ENCODE measurements at places on chromosomes 12 and 14.

DNA sequence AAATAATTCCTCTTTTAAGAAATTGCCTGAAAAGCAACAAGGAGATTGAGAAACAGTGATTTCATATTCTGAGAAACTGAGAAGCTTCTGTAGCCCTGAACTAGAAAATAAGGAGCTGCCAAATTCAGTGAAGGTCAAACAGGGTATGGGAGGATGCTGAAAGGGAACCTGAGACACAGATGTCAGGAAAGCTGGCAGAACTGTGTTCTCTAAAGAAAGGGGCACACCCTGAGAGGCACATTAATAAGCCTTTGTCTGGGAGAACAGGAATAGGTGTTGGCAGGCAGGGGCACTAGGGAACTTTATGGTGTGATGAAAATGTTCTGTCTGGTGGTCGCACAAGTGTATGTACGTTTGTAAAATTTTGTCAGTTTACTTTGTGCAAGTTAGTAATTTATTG lies 29.6 kb downstream of the VRK1 start:
- no peak for DNase-seq

GRCh38 chr14:68511129-68512047 lies 281.5 kb downstream of the ZFP36L1 start:
- no peak for DNase-seq

GRCh38 chr12:25797949-25798348 lies 160.5 kb upstream of the RASSF8 start:
- no peak for DNase-seq

DNA sequence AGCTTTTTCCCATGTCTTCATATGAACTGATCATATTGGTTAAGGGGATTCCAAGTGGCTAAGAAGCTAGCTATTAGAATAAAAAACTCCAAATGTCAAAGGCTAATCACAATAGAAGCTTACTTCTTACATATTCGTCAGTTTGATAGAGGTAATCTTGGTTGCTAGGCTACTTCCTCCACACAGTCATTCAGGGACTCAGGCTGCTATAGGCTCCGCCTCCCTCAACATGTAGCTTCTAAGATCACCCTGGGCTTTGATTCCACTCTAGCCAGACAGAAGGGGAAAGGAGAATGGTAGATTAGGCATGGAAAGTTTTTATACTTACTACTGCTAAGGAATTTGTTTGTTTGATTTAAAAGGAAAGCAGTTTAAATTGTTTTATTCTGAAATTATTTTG lies 207.9 kb downstream of the EFCAB11 start:
- no peak for DNase-seq

DNA sequence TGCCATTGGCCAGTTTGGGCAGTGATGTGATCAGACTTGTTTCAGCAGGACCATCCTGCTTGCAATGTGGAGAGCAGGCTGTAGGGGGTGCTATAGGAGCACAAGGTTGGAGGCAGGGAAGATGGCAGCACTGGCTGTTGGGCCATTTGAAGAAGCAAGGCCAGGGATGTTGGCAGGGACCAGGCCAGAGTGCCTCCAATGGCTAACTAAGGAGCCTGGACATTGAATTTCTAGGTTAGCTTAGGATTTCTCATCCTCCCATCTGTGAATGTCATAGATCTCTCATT lies 23.5 kb downstream of the FGF23 start:
- peak; percentile 23 for DNase-seq

GRCh38 chr12:104653730-104654664 lies 197.2 kb downstream of the CHST11 start:
- DNase-seq = no peak

GRCh38 chr14:106508216-106508615 lies 981.8 kb downstream of the TMEM121 start:
- DNase-seq = no peak

- DNase-seq = peak; percentile 28
These were observed 98.7 kb downstream of the GAS2L3 start for GRCh38 chr12:100672075-100672592.

DNA sequence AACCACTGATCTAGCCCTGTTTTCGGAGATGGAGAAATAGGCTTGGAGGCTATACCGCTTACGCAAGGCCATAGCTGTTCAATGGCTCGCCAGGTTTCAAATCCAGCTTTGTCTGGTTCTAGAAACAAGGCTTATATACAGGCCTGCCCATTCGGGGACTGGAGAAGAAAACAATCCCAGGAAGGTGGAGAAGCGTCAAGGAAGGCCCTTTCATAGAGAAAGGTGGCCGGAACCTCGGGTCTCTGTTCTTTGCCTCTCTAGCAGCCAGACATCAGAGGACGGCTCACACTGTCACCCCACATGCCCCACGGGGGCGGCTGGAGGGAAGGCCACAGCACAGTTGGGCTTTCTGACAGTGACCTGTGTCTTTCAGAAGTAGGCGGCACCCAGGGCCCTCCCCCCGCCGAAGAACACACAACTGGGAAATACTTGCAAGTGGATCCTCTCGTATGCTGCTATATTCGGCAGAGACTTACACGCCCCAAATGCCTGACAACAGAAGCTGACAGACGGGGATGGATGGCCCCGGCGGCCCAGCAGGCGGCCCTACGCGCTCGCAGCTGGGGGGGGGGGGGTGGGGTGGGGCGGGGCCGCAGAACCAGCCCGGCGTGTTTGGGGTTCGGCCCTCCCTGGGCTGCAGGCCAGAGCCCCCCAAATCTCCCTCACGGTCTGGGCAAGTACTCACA lies 4.5 kb upstream of the SETD1B start:
- peak; percentile 78 for DNase-seq

GRCh38 chr12:573232-573631 lies 90.0 kb downstream of the NINJ2 start:
- no peak for DNase-seq

- DNase-seq = no peak
These were observed 27.7 kb upstream of the BLTP3B start for GRCh38 chr12:100170313-100170858.

DNA sequence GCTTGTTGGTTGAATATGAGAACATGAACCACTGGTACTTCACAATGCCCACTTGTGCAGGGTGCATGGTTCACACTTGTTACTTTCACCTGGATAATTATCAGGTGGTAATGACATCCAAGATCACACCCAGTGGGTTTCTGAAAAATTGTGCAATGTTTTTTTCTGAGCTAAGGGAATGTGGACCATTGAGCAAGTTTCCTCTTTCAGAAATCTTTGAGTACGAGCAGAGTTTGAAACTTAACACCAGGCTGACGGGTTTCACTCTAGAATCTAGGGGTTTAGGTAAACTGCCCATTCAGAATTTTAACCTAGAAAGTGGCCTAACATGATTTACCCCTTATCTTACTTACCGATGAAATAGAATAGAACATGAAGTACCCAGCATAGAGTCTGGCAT lies 389.6 kb downstream of the PAWR start:
- DNase-seq = no peak

DNA sequence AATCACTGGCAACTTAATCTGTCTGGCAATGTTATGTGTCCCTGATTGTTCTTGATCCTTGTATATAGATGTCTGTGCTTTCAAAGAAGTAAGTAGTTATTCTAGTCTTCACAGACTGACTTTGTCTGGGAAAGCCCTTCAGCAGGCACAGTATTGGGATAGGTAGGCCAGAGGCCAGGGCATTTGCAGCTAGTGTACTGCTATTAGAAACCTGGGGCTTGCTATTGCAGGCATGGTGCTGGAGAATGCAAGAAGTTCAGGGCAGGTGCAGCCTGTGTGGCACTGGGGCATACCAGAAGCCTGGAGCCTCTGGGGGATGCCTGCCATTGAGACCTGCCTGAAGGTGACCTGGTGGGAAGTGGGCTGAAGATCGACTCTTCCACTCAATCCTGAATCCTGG lies 96.3 kb downstream of the TMTC3 start:
- no peak for DNase-seq

DNA sequence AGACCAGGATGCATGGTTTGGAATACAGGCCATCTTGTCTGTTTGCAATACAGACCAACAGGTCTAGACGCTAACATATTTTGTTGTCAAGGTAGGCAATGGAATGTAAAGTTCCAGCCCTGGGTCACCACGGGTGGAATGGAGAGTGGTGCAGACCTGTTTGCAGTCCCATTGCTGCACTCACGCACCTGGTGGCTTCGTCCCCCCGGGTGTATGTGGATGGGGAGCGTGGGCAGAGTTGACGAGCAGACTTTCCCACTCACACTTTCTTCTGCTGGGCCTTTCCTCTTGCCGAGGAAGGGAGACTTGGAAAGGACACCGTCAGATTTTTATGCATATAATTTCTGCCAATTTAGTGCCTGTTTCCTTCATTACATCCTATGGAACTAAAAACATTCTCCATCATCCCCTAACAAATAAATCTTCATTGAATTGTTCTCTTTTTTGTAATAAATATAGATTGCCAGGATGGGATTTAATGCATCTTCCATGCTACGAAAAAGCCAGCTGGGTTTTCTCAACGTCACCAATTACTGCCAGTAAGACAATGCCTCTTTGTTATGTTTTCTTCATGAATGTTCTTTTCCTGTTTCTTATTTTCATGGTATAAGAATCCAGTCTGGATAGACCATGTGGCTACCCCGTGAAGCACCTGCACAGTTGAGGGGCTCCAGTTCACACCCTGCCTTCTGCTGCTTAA lies 15.2 kb downstream of the DCAF4 start:
- no peak for DNase-seq

DNA sequence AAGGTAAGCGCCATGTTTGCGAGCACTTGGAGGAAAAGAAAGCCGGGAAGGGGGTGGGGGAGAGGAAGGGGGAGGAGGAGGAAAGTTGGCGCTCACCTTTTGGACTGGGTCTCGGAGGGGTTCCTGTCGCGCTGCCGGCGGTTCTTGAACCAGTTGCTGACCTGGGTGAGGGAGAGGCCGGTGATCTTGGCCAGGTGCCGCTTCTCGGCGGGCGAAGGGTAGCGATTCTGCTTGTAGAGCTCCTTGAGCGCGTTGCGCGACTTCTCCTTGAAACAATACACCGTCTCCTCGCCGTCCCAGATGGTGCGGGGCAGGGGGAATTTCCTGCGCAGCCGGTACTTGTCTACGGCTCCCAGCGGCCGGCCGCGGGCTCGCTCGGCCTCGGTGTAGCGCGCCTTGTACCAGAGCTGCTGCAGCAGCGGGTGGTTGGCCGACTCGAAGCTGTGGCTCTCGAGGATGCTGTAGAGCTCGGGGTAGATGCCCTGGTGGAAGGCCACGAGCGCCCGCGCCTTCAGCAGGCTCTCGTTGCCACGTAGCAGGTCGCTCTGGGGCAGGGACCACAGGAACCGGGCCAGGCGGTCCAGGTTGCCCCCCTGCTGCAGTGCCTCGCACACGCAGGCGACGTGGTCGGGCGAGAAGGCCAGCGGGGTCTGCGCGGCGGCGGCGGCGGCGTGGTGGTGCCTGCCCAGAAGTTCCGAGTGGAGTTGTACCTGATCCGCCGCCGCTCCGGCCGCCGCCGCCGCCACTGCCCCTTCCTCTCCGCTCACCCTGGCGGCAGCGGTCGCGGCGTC lies 840 bp downstream of the SIX4 start:
- DNase-seq = peak; percentile 25

DNA sequence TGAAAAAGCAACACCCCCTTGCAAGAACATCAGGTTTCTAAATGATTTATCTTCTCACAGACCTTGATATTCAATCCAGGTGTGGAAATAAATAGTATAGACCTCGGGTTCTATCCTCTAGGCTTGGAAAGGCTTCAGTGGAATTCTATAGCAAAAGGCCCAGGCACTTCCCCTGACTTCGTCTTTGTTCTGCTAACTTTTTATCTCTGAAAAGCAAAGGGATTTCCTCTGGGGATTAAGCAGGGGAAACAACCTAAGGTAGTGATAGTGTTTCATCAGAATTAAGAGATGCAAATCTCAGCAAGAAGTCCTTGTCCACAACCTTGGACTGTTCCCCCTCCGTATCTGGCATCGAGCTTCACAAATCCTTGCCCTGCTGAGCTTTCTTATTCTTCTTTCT lies 59.5 kb upstream of the DUSP6 start:
- no peak for DNase-seq

DNA sequence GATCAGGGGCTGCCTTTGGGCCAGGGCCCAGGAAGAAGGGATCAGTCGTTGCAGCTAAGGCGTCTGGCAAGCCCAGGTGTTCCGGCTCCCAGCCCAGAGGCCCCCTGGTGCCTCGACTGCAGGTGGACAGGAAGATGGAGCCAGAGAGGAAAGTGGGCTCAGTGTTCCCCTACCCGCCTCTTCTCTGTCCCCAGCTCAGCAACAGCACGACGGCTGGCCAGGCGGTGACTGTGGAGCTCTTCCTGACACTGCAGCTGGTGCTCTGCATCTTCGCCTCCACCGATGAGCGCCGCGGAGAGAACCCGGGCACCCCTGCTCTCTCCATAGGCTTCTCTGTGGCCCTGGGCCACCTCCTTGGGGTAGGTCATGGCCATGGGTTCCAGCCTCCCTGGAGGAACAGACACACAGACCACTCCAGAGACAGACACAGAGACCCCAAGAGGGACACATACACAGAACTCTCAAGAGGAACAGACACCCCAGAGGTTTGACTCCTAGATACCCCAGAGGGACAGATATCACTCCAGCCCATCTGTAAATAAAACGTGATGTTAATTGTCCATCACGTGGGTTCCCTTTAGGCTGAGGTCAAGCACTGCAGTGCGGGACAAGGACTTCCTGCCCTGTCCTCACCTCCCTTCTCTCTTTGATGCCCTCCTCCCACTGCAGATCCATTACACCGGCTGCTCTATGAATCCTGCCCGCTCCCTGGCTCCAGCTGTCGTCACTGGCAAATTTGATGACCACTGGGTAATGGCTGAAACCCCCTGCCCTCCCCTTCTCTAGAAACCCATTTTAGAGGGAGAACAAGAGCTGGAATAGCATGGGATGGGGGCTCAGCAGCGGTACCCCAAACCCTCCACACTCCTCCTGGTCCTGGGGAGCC lies 3.7 kb downstream of the AQP2 start:
- no peak for DNase-seq

DNA sequence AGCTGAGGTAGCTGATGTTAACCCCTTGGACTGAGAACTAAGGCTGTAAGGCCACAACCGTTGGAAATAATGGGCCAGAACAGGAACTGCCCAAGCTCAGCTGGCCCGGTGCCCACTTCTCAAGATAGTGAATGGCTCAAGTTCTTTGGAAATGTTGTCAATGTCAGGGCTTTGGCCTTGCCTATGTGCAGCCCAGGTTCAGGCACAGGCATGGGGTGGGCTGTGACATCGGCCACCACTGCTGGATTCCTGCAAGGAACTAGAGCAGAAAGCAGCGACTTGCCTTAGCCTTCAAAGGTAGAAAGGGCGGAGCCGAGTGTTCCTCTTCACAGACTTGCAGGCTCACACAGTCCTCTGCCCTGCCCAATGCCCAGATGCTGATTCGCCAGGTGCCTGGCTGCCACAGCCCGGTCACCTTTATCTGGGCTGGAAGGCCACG lies 291.2 kb downstream of the ZFP36L1 start:
- DNase-seq = peak; percentile 23

DNA sequence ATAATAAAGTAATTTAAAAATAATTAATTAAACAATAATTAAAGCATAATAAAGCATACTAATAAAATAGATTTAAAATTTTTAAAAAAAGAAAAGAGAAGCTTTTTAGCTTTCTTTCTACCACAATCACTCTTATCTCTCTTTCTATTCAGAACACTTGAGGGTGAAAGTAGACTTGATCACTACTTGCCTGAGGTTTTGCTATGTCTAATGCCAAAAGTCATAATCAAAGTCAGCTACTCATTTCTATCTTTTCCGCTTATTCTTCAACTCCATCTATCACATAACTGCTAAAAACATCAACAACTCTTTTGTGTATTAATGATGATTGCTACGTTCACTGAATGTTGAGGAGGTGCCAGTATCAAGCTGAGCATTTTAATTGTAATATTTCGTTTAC lies 202.0 kb upstream of the KRR1 start:
- DNase-seq = no peak

Measured in suppressor macrophage treated with lipopolysaccharide for 4 hours (primary cell).